Smooth muscle cell of bladder (primary cell): ENCODE measurements at places on chromosomes 11 and 22. TPM values are rescaled to one million over a fixed set of nuclear protein-coding genes. Genes with fewer than 3 reads are reported as not detected.

The KCNK7 gene
- 0.09 and 0.43 TPM in 2 replicates for total RNA-seq

The PRODH gene
- under 0.01 and 0.18 TPM in 2 replicates for total RNA-seq

The DCDC1 gene
- total RNA-seq, result under 0.01 and 0.09 TPM in 2 replicates

The DENND5A gene
- total RNA-seq, result 204 and 238 TPM in 2 replicates

The VWCE gene
- total RNA-seq, result 0.85 and 1.7 TPM in 2 replicates

The SMTNL1 gene
- total RNA-seq, result not detected in 2 replicates

The MS4A13 gene
- not detected in 2 replicates for total RNA-seq

The TP53I11 gene
- 11.5 and 13.0 TPM in 2 replicates for total RNA-seq

The OR9Q2 gene
- not detected in 2 replicates for total RNA-seq

The AGBL2 gene
- total RNA-seq, result 0.83 and 2.0 TPM in 2 replicates

The BIK gene
- not detected in 2 replicates for total RNA-seq

The HEPHL1 gene
- 0.14 TPM in 1 of 2 replicates, not detected in the other for total RNA-seq

The F2 gene
- 0.14 and 0.18 TPM in 2 replicates for total RNA-seq

The CRY2 gene
- total RNA-seq, result 14.9 and 18.4 TPM in 2 replicates

The YPEL1 gene
- 1.1 and 2.1 TPM in 2 replicates for total RNA-seq

The UQCR10 gene
- 97.2 and 133 TPM in 2 replicates for total RNA-seq

The RAG2 gene
- total RNA-seq, result not detected in 2 replicates

The GSTT2B gene
- total RNA-seq, result 7.0 and 7.2 TPM in 2 replicates

The PGA5 gene
- total RNA-seq, result not detected in 2 replicates

The TP53AIP1 gene
- total RNA-seq, result not detected in 2 replicates

The BTBD18 gene
- total RNA-seq, result not detected in 2 replicates

The PIWIL4 gene
- total RNA-seq, result 1.1 and 1.6 TPM in 2 replicates

The SLC22A8 gene
- not detected in 2 replicates for total RNA-seq

The KRTAP5-10 gene
- total RNA-seq, result not detected in 2 replicates

The SPTBN2 gene
- 0.43 and 1.1 TPM in 2 replicates for total RNA-seq
